Stimulated activated CD8-positive, alpha-beta memory T cell treated with anti-CD3 and anti-CD28 coated beads, Interleukin-2, amount 100 ng/mL, for 48 hours (primary cell): ENCODE measurements at places on chromosomes 12 and 14.

DNA sequence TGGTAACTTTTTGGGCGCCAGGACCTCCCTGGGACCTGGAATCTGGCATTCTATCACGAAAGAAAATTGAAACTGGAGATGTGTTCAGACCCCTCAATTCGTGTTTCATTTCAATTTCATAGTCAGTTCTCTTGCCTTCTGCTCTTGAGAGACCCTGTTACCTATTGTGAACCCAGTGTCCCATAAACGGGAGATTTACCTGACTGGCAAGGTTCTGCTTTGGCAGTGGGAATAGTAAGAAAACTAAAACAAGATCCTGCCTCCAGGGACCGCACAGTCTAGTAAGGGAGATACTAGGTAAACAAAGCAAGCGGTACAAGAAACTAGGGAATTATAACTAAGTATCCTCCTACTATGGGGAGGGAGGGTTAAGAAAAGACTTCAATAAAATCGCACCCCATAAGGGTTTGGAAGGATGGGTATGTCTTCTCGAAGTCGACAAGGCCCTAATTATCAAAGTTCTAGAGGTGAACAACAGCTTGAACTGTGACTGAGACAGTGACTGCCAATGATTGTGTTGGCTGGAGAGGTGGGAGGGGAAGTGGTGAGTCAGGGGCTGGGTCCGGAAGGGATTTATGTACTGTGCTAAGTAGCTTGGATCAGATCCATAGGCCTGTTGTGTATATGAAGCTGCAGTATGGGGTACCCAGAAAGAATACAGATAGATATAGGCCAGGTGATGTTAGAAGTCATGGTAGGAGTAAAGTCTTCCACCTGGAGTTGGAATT is 754 bp downstream of the ACSS3 start:
- DNase-seq: no peak

- no peak for DNase-seq
Measured at GRCh38 chr12:4609071-4609470, 39.8 kb downstream of the AKAP3 start.

GRCh38 chr12:132174015-132174838 is 30.0 kb downstream of the NOC4L start:
- no peak for DNase-seq

- no peak for DNase-seq
Measured at GRCh38 chr12:94277426-94278000, 129.1 kb downstream of the PLXNC1 start.

- no peak for DNase-seq
Measured at GRCh38 chr12:14892726-14893505, 7.3 kb upstream of the MGP start.
